Regular cardiac myocyte (primary cell): ENCODE measurements at places on chromosomes 12 and 14. TPM values are rescaled to one million over a fixed set of nuclear protein-coding genes. Genes with fewer than 3 reads are reported as not detected.

Gene CFAP54
- 2.7 and 4.2 TPM in 2 replicates for total RNA-seq

Gene GPRC5D
- total RNA-seq = not detected in 2 replicates

Gene COQ6
- total RNA-seq = 22.6 and 27.8 TPM in 2 replicates

Gene PIGH
- 12.7 and 16.5 TPM in 2 replicates for total RNA-seq

Gene OR6J1
- total RNA-seq = not detected in 2 replicates
